Urothelium cell line (cell line): ENCODE measurements at places on chromosomes 11 and 22.
A peak's percentile ranks its signal among the peaks of the same experiment; 100 is the strongest.

GRCh38 chr22:29351042-29351441, 35.5 kb upstream of the RASL10A start:
- DNase-seq, result no peak

DNA sequence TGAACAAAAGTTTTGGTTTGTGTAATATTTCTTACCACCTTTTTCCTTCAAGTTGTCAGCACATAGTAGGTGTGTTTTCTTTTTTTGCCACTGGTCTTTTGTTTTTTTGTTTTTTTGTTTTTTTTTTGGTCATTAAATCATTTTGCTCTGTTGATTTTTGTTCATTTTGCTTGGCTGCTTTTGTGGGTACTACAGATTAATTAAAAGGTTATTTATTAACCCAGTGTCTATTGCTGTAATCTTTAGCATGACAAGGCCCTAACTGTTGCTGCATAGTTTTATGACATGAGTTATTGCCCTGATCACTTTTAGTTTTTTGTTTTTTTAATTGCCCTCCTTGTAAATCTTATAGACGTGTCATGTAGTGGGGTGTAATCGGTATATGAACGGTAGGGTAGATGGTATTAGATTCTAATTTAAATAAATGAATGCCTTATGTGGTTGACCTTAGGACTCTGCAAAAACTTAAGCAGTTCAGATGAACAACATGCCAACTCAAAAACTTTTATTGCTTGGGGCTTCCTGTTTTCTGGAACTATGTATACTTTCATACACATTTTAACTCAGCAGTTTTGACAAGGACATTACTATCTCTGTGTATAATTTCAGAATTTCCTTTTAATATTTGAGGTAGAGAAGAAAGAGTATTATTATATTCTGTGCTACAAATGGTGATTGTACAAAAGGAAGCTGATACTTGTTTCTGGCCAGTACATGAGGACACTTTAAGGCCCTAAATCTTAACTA, 7.9 kb downstream of the EWSR1 start:
- DNase-seq, result no peak

- no peak for DNase-seq
Observed at GRCh38 chr11:34650528-34650927, 29.6 kb downstream of the EHF start.

- DNase-seq, result no peak
Observed at GRCh38 chr11:65085446-65085845, 1.4 kb downstream of the ZFPL1 start.

GRCh38 chr22:42084874-42085273, 5.4 kb downstream of the SMDT1 start:
- DNase-seq, result no peak

GRCh38 chr11:69014898-69015549, 2.0 kb upstream of the MRGPRF start:
- DNase-seq, result no peak

DNA sequence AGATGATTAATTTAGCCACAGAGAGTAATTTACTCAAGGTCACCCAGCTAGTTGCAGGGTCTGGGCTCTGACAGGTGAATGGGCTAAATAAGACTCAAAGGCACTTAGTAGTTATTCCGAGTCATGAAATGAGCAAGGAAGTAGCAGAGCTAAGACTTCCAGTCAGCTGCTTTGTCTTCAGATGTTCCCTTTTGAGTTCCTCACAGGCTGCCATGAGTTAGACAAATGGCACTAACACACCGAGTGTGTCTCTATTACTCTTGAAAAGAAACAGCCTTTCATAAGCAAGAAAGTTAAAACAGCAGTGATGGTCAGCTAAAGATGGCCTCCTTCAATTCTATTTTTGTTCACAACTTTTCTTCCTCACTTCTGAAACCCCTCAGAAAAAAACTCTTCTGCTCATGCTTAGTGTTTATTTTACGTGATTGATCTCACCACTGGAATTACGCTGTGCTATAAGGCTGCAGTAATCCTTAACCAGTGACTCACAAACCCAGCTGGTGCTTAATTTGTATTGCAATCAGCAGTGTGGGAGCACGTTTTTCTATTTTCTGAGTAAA, 389.1 kb downstream of the AASDHPPT start:
- peak; percentile 20 for DNase-seq

DNA sequence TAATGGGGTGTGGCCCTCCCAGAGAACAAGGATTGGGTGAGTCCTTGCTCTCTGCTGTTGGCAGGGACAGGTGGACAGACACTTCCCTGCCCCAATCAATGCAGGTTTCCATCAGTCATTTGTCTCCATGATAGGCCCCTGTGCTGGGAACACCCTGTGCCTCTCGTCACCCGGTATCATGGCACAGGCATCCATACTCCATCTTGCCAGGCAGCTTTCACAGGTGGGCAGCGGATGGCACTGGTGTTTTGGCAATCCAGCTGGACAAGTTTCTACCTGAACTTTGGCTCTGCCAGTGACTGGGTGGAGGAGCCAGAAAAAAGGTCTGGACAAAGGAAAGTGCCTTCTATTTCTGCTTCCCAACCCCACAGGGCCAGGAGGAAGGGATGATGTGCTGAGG, 47.5 kb downstream of the TRIM29 start:
- DNase-seq, result no peak

DNA sequence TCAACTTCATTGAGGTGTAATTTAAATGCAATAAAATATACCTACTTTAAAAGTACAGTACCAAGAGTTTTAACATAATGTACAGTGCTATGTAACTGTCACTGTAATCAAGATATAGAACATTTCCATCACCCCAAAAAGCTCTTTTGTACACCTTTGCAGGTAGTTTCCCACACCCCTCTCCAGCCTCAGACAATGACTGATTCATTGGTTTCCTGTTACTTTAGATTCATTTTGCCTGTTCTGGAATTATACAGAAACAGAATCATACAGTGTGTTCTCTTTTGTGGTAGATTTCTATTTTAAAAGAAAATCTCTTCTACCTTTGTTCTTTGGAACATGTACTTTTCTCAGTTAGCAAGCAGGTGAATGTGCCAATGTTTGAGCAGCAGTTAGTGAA, 38.2 kb downstream of the SHISA8 start:
- DNase-seq, result no peak

- no peak for DNase-seq
Observed at GRCh38 chr22:27614006-27614649, 187.4 kb downstream of the MN1 start.

- no peak for DNase-seq
Observed at GRCh38 chr11:57421805-57422204, 5.1 kb downstream of the SLC43A3 start.

GRCh38 chr11:2739531-2740274, 39.9 kb upstream of the KCNQ1OT1 start:
- no peak for DNase-seq

- DNase-seq, result no peak
Observed at GRCh38 chr11:97110376-97110775, 720.6 kb downstream of the JRKL start.

DNA sequence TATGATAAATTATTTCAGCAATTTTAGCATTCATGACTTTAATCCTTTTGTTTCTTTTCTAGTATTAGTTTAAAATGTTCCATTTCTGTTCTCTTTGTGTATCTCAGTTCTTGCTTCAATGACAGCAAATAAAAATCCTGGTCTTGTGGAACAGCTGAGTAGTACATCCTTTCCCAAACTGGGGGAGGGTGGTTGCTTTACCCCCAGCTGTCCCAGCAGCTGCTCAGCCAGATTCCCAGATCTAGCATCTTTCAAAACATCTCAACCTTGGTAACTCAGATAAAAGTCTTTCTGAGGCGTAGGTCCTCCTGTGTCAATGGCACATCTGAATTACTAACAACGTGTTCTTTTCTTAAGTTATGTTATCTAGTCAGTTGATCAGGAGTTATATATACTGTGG, 72.2 kb upstream of the GRK2 start:
- no peak for DNase-seq

- no peak for DNase-seq
Observed at GRCh38 chr11:78397398-78397797, 20.2 kb downstream of the GAB2 start.

GRCh38 chr22:47206164-47206563, 443.7 kb downstream of the TBC1D22A start:
- DNase-seq, result no peak

GRCh38 chr22:17672417-17672991, 33.9 kb downstream of the BCL2L13 start:
- DNase-seq, result no peak

- DNase-seq, result peak; percentile 93
Observed at GRCh38 chr11:113505541-113506375, 30.6 kb upstream of the DRD2 start.

- DNase-seq, result peak; percentile 92
Observed at GRCh38 chr11:2092956-2093412, 46.2 kb downstream of the IGF2 start.

DNA sequence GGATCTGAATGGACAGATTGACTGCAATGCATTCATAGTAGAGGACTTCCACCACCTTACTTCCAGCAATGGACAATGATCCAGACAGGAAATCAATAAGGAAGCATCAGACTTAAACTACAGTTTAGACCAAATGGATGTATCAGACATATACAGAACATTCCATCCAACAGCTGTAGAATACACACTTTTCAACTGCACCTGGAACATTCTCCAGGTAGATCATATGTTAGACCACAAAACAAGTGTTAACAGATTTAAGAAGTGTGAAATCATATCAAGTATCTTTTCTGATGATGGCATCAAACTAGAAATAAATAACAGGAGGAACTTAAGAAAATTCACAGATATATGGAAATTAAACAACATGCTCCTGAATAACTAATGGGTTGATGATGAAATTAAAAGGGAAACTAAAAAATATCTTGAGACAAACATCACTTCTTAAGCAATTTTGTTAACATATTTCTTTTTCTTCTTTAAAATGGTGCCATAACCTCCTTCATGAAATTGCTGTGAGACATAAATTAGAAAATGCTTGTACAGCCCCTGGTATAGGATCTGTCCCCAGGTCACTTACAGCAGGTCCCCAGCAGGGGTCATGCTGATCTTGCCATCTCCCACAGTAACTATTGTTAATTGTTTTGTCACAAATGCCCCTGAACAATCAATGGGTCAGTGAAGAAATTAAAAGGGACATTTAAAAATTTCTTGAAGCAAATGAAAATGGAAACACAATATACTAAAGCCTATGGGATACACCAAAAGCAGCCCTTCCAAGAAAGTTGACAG, 100.0 kb upstream of the OR4B1 start:
- DNase-seq, result no peak

DNA sequence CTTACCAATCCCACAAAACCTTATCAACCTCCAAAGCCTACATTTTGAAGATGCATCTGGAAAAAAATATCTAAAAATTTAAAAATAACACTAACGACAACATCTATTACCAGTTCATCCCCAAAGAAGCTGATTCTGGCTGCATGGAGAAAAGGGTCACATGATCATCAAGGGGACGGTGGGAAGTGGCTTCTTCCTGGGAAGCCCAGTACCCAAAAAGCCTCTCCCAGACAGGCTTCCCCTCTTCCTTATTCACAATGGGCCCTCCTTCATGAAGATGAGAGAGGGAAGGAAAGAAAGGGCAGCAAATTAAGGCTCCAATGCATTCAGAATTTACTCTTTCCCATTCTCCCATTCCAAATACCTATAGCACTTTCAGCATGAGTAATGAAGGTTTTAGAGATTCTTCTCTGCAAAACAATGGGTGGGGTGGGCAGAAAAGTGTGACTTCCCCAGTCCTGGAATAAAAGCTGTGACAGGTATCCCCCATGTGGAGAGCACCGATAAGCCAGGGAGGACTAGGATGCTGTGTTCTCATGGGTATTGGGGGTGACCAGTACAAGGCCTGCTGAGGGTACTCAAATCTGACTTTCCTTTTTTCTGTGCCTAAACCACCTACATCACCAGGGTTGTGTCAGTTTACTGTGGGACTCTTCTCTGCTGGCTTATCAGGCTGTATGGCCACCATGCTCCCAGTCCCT, 88.2 kb downstream of the SIK3 start:
- no peak for DNase-seq

DNA sequence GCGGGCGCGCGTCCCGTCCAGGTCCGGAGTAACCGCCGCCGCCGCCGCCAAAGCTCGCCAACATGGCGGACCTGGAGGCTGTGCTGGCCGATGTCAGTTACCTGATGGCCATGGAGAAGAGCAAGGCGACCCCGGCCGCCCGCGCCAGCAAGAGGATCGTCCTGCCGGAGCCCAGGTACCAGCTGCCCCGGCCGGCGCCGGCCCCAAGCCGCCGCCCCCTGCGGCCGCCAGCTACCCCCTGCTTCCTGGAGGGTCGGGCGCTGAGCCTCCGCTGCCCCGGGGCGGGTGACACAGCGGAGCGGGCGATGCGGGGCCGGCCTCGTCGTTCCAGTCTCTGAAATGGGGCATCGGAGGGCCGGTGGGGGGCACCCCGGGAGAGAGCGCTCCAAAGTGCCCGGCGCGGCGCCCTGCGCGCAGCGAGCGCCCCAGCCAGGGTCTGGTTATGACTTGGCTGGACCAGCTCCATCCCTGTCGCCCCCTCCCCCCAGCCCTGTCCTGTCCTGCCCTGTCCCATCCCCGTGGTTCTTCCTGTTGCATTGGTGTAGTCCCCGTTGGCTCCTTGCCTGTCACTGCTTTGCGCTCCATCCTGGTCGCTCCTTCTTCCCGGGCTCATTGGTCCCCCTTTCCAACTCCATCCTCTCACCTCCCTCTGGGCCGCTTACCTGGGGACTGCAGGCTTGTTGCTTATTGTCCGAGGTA, 653 bp downstream of the GRK3 start:
- peak; percentile 58 for DNase-seq

DNA sequence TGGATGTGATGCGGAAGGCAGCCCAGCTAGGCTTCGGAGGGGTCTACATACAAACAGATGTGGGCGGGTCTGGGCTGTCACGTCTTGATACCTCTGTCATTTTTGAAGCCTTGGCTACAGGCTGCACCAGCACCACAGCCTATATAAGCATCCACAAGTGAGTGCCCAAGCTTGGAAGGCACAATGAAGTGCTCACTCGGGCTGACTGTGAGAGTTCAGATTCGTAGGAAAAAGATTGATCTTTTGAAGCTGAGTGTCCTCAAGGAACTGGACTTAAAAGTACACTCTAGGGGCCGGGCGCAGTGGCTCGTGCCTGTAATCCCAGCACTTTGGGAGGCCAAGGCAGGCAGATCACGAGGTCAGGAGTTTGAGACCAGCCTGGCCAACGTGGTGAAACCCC, 3.7 kb downstream of the ACAD8 start:
- no peak for DNase-seq

DNA sequence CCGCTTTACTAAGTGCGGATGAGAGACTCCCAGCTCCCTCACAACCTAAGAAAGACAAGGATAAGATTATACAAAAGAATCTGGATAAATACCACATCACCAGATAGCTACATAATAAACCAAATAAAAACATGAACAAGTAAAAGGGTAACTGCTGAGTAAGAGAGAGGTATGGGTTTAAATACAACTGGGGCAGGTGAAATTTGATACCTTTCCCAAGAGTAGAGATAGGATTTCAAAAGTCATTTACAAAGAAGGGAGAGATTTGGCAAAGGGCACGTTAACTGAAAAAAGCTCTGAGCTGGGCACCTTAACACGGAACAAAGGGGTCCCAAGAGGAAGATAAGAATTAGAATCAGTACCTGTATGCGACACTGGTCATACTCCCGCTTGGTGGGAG, 1.7 kb downstream of the UBXN1 start:
- no peak for DNase-seq

GRCh38 chr11:112511271-112511670, 250.6 kb upstream of the PLET1 start:
- no peak for DNase-seq
